ENCODE measurements at places on chromosomes 12 and 14.

DNA sequence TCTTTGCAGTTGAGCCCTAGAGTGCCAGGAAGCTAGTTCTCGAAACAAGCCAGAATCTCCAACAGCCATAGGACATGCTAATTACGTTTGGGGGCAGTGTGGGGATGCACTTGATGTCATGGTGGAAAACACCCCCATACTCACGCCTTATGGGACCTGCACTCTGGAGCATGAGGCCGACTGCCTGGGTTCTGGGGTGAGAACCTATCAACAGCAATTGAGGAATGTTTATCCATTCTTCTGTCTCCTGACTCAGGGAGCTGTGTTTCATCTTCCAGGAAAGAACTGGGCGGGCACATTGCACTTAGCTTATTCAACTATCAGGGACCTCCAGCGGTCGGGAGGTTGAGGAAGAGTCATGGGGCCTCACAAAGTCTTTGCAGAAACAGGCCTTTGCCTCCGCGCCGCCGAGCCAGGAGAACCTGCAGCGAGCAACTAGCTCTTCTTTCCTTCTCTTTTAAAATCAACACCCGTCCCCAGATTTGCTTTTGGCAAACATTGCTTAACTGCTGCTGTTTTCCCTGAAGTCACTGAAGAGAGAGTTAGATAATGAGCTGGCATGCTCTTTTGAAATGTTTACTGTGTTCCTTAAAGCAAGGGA, 226.1 kb upstream of the DIO3 start:
- DNase-seq = no peak

- no peak for DNase-seq
Observed at GRCh38 chr12:131521326-131521725, 189.6 kb upstream of the SFSWAP start.

GRCh38 chr14:65840118-65840751, 427.7 kb downstream of the FUT8 start:
- no peak for DNase-seq

GRCh38 chr12:123043536-123044001, 63.1 kb downstream of the ARL6IP4 start:
- DNase-seq = peak; percentile 78

DNA sequence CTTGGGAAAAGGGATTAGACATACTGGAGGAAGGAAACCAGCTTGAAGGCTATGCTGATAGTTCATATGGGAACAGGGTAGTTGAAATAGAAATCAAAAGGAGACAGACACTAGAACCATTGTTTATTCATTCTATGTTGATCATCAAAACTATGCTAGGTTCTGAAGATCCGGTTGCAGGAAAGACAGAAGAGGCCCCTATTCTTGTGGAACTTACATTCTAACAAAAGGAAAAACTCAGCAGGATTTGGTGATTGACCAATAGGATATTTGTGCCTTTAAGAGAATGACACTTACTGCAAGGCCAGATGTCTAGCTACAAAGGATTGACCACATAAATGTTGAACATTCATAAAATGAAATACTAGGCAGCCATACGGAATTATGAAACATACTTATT, 179.2 kb downstream of the AKAP6 start:
- DNase-seq = no peak

- DNase-seq = peak; percentile 77
Observed at GRCh38 chr12:15522574-15523187, 200.4 kb downstream of the PTPRO start.

DNA sequence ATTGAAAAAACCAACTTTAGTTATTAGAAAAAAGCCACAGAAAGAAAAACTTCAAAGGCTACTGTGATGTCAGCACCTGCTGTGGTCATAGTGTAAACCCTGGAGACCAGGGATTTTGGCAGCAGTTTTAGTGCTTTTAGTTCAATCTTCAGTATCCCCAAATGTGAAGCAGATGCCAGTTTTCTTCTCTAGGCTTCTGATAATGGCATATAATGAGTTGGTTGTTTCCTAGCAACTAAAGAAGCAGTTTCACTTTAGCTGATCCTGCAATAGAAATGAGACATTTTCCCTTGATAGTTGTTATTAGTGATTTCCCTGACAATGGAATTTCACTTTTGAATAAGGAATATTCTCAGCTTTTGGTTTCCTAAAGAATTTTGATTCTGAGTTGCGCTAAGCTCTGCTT, 131.2 kb downstream of the NUBPL start:
- peak; percentile 38 for DNase-seq
